ENCODE measurements at places on chromosomes 4 and X.

DNA sequence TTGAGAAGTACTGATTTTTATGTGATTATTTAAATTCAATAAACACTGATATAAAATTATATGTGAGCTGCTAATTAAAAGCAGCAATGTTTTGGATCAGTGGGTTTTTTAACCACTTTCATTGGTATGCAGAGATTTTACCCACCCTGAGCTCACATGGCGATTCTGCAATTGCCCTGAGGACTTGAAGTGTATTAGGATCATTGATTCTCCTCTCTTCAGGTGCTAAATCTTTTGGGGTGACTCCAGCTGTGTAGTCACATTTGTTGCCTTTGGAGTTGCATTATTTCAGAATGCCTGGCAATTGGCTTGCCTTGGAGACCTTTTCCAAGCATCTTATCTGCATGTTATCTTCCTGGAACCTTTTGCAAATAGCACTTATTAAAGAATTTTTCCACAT lies 51.3 kb downstream of the UGT8 start:
- DNase-seq, result no peak

DNA sequence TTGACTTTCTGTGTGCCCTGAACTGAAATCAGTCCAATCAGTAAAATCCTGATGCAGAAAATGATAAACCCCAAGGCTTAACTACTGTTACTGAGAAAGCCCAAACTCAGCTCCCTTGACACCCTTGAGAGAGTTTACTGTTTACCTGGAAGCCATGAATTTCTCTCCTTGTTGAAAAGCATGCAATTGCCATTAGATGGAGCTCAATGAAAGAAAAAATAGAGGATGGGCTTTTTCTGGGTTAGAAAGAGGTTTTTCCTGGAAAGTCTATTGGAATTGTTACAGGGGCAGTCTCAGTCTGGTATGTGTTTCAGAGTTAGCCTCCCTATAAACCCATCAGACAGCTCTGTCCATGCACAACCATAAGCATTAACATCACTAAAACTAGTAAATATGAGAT lies 66.4 kb upstream of the C4orf54 start:
- DNase-seq, result no peak

DNA sequence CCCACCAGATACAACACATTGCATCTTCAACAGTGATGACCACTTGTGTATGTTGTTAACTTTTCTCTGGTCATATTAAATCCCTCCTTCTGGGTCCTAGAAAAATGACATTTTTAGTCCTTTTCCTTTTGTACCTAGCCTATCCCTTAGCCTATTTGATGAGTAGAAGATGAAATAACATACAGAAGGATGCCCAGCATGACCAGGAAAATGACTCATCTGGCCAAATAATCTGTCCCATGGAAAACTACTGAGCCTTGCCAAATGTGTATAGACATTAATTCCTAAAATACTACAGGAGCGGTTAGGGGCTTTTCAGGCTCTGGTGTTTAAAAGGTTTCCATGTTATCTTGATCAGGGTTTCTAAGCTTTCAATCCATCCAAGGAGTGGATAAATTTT lies 129.0 kb upstream of the KCNIP4 start:
- no peak for DNase-seq

DNA sequence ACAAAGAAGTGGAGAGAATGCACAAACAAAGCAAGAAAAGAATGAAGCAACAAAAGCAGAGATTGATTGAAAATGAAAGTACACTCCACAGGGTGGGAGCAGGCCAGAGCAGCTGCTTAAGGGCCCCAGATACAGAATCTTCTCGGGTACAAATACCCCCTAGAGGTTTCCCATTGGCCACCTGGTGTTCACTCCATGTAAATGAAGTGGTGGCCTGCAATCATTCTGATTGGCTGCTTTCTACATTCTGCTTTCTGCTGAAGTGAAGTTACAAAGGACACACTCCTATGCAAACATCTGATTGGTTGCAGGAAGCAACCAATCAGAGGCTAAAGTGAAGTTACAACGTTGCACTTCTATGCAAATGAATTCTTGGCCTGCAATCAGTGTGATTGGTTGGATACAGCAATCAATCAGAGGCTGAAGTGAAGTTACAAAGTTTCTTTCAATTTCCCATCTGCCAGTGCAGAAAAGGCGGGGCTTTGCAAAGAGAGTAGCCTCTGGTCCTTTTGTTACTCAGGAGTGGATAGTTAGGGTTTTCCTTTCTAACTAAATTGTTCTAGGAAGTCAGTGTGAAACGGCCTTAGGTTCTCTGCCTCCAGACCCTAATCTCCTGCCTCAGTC lies 19.0 kb upstream of the GPC4 start:
- DNase-seq, result no peak

DNA sequence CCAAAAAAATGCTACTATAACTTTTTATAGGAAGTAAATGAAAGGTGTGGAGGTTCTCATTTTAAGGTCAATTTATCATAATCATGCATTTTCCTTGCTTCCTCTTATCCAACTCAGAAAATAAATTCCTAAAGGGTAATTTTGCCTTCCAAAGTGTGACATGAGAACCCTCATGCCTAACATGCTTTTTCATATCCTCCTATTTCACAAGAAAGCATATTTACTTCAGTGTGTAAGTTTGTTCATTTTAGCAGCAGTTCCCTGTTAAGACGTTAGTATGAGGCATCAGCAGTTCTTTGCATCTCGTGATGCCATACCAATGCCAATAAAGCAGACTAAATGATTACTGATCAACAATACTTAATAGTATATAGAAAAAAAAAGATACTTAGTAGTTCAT lies 18.4 kb downstream of the WDFY3 start:
- no peak for DNase-seq

DNA sequence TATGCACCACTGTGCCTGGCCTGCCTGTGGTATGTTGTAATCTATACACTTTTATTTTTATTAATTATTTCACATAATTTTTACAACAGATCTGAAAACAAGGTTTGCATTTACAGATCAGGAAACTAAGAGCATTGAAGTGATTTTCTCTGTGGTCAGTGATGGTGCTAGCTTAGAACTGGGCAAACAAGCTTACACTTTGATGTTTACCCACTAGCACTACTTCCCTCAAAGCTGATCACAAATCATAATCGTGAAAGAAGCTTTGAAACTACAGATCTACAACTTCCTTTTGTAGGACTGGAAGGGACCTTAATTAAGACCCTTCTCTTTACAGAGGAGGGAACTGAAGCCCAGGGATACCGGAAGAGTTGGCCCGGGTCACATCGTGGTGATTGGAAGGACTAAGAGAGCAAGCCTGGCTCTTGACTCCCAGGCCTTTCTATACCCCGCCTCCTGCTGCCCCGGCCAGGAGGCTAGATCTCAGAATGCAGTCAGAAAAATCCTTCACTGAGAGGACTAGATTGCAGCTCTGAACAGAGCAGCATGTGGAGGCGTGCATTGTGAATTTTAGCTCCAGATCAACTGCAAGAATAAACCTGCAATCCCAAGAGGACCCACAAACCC lies 93.7 kb upstream of the ZNF827 start:
- no peak for DNase-seq

DNA sequence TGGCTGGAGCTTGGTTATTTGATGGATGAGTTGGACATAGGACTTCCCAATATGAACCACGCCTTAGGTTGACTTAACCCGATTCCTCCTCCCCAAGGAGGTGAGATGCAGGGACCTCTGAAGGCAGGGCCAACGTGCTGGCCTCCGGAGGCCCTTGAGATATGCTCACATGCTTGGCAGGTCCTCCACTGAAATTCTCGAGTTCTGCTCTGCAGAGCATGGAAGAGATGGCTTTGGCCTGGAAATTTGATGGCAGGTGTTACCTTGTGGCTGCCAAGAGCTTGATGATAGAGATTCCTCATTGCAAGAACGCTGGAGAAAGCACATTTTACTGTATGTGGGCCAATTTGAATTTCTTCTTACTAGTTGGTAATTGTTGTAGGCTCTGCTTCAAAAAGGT lies 117.4 kb upstream of the LIMCH1 start:
- no peak for DNase-seq

- DNase-seq, result no peak
Measured at GRCh38 chr4:39754309-39754708, 56.4 kb downstream of the UBE2K start.

DNA sequence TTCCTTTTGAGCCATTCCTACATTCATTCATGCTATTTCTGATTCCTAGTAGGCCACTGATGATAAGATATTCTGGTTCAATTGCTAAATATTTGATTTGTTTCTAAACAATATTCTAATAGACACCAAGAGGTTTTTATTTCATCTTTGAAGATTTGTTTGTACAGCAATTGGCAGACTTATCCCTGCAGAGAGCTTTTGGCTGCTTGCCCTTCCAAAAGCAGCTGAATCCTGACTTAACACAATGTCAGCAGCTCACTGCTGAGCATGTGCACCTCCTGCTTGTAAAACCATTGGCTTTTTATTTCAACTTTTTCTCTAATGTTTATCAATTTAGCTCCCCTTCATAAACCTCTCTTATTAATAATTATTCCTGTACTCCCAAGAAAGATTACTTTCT lies 45.3 kb downstream of the MMRN1 start:
- no peak for DNase-seq

GRCh38 chrX:150694738-150695410 lies 1.7 kb downstream of the MTMR1 start:
- DNase-seq, result peak; percentile 13

- DNase-seq, result no peak
Measured at GRCh38 chrX:150736475-150736874, 43.3 kb downstream of the MTMR1 start.

DNA sequence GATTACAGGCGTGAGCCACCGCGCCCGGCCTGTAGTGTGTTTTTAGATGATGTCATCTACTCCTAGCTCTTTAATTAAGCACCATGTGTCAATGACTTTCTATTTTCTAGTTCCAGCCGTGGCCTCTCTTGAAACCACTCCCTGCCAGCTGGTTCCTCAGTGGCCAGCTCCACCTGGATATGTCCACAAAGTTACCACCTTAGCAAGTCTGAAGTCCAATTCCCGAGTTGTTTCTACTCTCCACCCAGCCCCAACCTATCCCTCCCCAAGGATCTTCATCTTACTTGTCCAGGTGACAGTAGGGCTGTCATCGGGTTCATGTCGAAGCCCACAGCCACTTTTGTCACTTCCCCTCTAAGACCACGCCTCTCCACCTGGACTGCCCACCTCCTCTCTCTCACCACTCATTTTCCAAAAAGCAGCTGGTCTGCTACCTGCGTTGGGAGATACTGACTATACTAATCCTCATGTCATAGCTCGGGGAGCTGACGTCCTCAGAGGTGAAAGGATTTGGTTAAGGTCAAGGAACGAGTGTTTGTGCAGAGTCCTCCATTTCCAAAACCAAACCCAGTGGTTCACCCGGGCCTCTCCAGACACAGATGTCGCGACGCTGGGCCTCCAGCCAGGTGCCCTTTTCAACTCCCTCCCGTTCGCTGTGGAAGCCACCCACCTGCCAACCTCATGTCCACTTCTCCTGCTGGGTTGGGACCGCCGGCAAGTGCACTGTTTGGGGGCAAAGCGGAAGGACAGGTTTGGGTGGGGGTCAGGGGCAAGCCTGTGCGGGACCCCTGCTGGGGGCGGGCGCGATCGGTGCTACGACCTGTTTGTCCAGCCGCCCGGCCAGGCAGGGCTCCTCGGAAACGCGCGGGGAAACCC lies 704 bp downstream of the FAM3A start:
- DNase-seq, result no peak

DNA sequence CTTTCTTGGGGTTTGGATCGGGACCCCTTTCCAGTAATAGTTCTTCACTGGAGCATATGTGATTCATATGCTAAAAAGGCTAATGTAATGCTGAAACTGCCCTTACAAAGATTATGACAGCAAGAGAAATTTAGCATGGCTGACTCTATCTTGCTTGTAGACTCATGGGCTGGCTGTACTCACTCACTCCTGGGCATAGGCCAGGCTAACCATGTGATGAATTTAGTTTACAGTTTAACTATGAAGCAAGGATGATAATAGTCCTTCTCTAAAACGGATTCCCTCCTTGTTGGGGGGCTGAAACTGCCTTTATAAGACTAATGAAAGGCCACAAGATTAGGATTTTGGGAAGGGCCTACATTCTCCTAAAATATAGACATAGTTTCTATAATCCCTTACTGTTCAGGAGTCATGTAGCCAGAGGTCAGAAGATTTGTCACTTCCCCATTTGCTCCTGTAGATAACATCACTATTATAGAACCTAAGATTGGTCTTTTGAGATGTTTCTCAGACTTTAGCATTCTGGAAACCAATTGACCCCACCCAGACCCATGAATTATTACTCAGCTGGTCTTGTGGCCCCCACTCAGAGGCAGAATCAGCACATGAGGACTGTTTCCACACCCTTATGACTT lies 20.8 kb upstream of the CEP135 start:
- DNase-seq, result no peak

GRCh38 chr4:81498046-81498445 lies 26.3 kb upstream of the RASGEF1B start:
- peak; percentile 16 for DNase-seq

DNA sequence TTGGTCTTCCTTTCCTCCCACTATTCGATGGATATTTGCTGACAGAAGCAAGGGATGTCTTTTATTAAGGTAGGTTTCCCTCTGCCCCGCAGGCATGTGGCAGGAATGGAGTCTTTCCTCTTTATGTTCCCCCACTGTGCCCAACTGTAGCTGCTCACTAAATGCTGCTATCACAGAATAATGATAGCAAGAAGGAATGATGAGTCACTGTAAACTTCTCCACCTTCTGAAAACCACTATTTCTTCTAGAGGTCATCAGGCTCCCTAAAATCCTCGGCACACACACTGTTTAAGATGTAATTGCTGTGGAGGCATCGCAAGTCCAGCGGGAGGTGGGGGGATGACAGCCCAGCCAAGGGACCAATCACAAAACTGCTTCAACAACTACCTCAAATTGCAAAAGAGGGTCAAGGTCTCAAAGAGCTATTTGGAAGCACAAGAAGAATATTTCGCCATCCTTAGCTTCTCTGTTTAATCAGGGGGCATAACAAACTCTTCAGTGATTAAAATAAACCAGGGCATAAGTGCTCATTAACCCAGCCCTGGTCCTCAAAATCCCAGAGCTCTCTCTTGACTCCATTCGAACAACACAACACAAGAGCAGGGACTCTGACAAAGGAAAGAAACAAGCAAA lies 13.9 kb downstream of the QDPR start:
- no peak for DNase-seq

- peak; percentile 10 for DNase-seq
Measured at GRCh38 chr4:46844325-46844917, 64.6 kb downstream of the COX7B2 start.

GRCh38 chr4:71026086-71026485 lies 32.6 kb downstream of the DCK start:
- DNase-seq, result no peak

DNA sequence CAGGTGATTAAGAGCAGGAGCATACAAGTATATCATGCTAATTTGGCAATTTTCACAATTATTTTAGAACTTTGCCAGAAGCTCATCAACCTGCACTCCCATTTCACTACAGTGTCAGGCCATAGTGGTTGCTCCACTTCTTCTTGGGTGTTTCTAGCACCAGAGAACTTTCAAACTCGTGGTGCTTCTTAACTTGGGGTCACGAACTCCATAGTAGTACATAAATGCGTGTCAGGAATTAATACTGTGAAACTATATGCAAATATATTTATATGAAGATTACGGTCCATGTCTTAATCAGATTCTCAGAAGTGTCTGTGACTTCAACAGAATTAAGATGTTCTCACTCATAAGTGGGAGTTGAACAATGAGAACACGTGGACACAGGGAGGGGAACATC lies 254.3 kb upstream of the BMP3 start:
- no peak for DNase-seq
